Muscle of arm (tissue), 14 donors: ENCODE measurements at places on chromosomes 2 and 18. TPM values are rescaled to one million over a fixed set of nuclear protein-coding genes. Genes with fewer than 3 reads are reported as not detected.

Gene RNPEPL1
- polyA plus RNA-seq = 37.0 TPM

GRCh38 chr2:15359716-15360531 lies 201.2 kb downstream of the NBAS start:
- no peak for DNase-seq

GRCh38 chr2:172226244-172227061 lies 123.8 kb upstream of the DLX2 start:
- DNase-seq = no peak

GRCh38 chr2:149036507-149037293 lies 1.8 kb upstream of the LYPD6B start:
- no peak for DNase-seq

DNA sequence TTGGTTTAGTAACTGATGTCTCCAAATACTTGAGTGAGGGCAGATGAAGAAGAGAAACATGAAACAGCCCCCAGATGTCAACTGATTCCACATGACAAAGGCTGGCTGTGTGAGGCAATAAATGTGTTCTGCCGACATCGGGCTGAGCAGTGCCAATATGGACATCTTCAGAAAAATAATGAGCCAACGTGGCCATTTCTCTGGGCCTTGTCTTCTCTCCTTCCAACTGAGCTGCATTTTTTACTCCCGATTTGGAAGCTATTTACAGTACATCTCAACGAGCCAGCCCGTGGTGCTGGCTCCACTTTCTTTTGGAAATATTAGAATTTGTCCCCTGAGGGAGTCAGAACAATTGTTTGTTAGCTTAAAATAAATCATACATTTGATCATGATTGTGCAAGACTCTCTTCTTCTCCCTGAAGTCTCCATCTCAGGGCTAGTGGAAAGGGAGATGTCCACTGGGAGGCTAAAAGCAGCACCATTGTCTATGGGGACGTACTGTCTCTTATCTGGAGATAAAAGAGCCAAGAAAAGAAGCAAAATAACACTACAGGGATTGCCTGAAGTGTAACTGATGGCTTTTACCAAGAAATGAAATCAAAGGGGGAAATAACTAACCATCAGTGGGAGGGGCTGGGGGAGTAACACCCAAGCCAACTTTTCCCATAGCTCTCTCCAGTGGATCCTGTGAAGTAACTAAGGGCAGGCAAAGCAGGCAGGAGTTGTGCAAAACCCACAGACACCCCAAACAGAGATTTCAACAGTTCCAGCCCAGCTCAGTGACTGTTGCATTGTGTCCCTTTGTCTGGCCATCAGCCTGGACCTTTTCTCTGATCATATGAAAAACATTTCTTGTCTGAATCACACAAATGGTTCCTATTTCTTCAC lies 114.8 kb downstream of the RDH14 start:
- DNase-seq = no peak

DNA sequence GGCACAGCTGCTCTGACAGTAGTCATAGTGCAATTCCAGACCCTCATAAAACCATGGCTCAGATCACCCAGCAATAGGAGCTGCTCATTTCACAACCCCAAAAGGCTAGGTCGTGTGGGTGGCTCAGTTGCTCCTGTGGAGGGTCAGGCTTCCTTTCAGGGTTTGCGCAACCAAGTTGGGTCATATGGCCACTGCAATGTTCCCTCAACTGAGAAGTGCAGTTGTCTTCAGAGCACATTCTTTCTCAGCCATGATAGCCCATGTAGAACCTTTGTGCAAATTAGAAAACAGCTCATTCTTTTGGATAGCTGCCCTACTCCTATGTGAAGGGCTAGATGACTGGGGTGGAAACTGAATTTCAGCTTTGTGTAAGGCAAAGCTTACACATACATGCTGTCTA lies 3.2 kb downstream of the SERPINB13 start:
- no peak for DNase-seq

DNA sequence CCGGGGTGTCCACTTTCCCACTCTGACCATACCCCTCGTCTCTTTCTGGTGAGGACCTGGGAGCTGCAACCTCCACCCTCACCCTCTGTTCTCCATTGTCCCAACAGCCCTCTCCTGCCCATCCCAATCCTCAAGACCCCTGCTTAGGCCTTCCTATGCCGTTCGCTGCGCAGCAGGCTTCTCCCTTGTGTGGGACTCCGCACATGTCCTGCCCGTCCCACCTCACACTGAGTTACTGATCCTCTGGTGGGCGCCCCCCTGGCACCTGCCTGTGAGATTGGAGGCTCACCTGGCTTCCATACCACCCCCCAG lies 119.5 kb upstream of the SNTG2 start:
- DNase-seq = no peak

Gene HJURP
- 27.1 TPM for polyA plus RNA-seq

Gene ANKRD30B
- polyA plus RNA-seq = 0.08 TPM

GRCh38 chr18:3427944-3428343 lies 22.0 kb upstream of the TGIF1 start:
- DNase-seq = no peak

Gene CCDC178
- 1.4 TPM for polyA plus RNA-seq

- peak; percentile 34 for DNase-seq
Observed at GRCh38 chr2:15588329-15588919, 3.2 kb upstream of the DDX1 start.

DNA sequence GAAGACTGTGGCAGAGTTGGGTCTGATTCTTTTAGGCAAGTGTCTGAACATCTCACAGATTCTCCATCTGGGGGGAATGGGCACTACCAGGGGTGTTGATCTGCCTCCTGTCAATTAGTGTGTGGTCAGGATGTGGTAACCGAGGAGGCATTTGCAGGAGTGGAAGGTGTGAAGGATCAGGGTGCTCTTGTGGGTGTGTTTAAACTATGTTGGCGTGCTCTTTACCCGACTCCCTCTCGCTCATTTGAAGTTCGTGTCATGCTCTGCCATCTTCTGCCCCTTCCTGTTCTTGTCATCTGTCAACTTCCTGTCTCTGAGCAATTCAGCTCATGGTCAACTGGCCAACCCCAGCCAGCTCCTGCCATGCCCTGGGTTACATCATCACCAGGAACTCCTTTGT lies 107.9 kb downstream of the RTN4 start:
- no peak for DNase-seq

GRCh38 chr2:122736279-122736678 lies 980.8 kb downstream of the TSN start:
- DNase-seq = no peak

GRCh38 chr2:140498360-140498759 lies 1632.5 kb downstream of the LRP1B start:
- peak; percentile 4 for DNase-seq

- DNase-seq = no peak
Observed at GRCh38 chr2:133265432-133265949, 302.8 kb downstream of the NCKAP5 start.

- DNase-seq = peak; percentile 34
Observed at GRCh38 chr2:74554820-74555531, 456 bp downstream of the DOK1 start.

- DNase-seq = no peak
Observed at GRCh38 chr2:206502729-206503128, 59.4 kb downstream of the ADAM23 start.

DNA sequence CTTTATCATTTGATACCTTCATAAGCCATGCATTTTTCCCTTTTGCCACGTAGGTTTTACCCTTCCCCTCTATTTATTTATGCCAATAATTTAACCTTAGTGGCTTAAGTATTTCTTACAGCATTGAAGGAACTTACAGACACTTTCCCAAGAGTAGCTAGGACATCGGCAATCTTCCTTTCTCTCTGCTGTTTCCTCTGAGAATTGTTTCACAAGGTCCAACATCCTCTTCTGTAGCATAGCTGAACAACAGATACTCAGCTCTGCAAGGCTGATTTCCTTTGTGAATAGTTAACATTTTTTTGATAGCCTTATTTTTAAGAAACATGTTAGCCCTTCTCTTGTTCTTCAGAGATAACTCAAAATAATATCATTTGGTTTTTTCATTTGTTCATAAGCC lies 1.1 kb upstream of the GCA start:
- DNase-seq = no peak

GRCh38 chr2:169260846-169261642 lies 101.3 kb downstream of the LRP2 start:
- no peak for DNase-seq

Gene MEP1B
- polyA plus RNA-seq = 0.13 TPM

Gene MBD2
- 53.3 TPM for polyA plus RNA-seq

Gene WNT10A
- polyA plus RNA-seq = not detected

DNA sequence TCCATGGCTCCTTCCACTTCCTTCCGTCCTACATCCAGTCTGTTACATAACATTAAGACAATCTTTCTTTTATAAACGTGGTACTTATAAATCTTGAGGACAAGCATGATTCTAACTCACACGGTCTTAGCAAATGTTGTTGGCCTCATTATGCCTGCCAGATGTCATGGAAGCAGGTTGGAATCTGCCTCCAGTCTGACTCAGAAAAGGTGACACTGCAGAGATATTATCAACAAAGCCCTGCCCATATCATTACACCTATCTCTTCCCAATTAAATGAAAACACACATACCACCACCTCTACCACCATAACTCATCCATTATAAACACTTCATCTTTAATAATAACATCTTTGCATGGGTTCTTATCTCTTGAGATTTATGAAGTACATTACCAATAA lies 334.7 kb upstream of the CHAC2 start:
- no peak for DNase-seq

- DNase-seq = no peak
Observed at GRCh38 chr2:180604077-180604476, 376.3 kb upstream of the UBE2E3 start.

Gene SP140L
- polyA plus RNA-seq = 12.4 TPM

DNA sequence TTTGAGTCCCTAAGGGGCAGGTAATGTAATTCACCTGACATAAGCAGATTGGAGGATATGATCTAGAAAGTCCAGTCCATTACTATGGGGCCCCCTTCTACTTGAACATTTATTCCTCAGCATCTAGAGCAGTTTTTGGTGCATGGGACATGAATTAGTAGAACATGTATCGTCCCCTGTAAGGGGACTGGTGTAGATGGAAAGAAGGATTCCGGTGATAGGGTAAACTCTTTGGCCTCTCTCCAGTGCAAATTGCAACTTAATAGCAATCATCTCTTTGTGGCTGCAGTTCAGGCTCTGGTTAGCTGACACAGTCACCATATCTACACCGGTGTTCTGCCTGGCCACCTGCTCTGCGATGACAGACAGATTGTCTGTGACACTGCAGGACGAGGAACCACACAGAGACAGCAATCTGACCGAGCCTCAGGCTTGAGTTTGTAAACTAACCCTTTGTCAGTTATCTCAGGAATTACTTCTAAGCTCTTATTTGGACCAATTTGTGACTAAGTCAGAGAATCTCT lies 6.4 kb upstream of the SLC8A1 start:
- no peak for DNase-seq

Gene SERPINB4
- not detected for polyA plus RNA-seq

DNA sequence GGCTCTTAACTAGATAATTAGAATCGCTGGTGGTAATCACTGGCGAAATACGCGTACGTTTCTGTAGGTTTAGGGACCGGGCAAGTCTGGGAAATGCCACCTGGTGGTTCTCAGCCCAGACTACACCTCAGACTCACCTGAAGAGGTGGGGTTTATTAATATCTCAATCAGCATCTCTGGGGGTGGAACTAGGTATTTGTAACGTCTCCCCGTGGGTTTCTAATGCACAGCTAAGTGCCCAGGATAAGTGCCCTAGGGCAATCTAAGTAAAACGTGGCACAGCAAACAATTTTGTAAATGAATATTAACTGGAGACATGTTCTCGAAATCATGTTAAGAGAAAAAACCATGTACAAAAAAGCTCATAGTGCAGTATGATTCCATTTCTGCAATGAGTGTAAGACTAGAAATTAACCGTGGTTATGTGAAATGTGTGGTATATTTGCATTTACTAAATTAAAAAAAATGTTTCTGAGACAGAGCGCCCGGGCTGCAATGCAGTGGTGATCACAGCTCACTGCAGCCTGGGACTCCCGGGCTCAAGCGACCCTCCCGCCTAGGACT lies 760 bp upstream of the CNOT11 start:
- DNase-seq = no peak

Gene VWA3B
- polyA plus RNA-seq = 0.35 TPM

GRCh38 chr2:84306361-84306760 lies 152.7 kb downstream of the SUCLG1 start:
- no peak for DNase-seq

GRCh38 chr2:46982351-46983064 lies 66.9 kb upstream of the MCFD2 start:
- DNase-seq = no peak

DNA sequence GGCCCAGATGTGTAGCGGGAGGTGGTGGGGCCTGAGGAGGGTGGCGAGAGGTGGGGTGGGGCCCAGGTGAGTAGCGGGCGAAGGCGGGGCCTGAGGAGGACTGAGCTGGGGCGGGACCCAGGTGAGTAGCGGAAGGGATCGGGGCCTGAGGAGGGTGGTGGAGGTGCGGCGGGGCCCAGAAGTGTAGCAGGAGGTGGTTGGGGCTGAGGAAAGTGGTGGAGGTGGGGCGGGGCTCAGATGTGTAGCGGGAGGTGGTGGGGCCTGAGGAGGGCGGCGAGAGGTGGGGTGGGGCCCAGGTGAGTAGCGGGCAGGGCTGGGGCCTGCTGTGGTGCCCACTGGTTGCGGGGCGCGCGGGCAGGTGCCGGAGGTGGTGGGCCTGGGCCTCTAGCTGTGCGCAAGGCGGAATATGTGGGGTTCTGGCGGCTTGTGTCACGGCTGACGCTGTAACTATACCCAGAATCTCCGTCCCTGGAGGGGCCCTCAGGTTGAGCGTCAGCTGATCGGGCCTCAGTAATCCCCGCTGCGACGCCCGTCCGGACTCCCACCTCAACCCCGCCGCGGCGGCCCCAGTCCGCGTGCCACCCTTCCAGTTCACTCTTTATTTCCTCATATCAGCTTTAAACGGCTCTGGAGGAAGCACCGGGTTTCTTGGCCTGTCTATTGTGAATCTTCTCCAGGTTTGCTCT lies 866 bp upstream of the SF3B6 start:
- DNase-seq = peak; percentile 11

DNA sequence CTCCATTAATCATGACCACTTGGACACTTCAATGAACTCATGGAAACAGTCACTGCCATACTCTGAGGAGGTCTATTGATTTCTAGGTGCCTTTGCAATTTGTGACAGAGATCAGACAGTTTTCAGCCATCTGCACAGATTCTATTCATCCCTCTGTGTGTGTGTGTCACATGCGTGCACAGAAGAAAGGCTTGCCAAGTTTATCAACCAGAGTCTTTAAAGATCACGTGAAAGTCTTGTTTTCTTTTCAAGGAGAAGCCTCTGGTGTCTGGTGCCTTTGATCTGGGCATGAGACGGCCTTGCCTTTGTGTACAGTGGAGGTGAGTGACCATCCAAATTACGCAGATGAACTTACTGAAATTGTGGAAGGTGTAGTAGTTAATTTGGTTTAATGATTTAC lies 164.2 kb downstream of the VAPA start:
- DNase-seq = no peak

Gene MRO
- polyA plus RNA-seq = 0.24 TPM

Gene FSIP2
- 2.2 TPM for polyA plus RNA-seq

Gene STAT4
- not detected for polyA plus RNA-seq

- DNase-seq = no peak
Observed at GRCh38 chr2:69279211-69279610, 107.8 kb downstream of the GFPT1 start.
